Urothelium cell line (cell line): ENCODE measurements at places on chromosomes 4 and X.
A peak's percentile ranks its signal among the peaks of the same experiment; 100 is the strongest.

- no peak for DNase-seq
These were observed 22.5 kb downstream of the LETM1 start for GRCh38 chr4:1833307-1834046.

DNA sequence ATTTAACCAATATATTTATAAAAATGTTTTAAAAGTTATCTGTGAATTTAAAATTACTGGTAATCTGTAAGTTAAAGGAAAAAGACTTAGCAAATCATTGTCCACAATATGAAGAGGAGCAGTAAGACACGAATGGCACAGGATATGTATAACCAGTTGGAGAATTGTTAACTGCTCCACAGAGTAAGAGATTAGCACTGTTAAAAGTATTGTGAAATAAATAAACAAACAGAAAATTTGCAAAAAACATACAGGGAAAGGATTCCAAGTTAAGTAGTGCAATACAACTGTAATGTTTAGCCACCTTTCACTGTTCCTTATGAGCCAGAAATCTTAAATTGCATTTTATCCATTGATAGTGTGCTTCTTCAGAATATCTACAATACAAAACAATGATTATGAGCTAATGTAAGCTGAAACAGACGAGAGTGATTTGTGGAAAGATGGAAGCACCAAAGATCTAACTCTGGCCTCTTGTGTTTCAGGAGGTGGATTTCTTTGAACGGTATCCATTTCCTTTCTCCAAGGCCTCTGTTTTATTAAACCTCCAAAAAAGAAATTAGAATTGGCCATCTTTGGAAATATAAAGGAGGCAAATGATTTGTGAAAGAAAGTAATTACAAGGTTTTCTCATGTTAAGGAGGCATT, 188.4 kb downstream of the UNC5C start:
- no peak for DNase-seq

DNA sequence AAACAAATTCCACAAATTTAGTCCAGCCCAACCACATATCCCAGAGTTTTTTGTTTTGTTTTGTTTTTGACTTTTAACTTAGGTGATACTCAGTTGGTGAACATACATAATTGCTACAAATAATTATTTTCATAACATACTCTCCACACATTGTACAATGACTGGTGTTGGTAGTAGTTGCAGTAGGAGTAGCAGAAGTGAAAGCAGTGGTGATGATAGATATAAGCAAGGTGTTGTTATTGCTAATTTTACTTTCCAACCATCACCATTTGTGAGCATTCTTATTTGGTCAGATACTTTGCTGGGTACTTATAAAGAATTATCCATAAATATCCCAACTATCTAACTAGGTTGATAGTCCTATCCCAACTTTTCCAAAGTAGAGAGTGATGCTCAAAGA, 47.3 kb downstream of the ARHGAP24 start:
- no peak for DNase-seq

DNA sequence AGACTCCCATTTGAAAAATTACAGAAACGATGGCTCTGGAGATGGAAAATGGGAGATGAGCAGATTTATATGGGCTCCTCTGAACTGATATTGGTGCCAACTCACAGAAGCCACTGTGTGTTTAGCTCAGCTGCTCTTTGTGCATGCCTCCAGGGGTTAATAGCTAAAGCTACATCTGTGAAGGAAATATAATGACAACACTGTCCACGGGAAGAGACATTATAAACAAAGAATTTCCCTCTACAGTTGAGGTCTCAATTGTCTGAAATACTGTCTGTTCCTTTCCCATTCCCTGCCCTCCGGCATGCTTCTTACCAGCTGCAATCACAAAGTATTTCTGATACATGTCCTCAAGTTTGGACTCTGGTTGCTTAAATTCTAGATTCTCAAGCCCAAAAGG, 40.4 kb downstream of the PPA2 start:
- no peak for DNase-seq

DNA sequence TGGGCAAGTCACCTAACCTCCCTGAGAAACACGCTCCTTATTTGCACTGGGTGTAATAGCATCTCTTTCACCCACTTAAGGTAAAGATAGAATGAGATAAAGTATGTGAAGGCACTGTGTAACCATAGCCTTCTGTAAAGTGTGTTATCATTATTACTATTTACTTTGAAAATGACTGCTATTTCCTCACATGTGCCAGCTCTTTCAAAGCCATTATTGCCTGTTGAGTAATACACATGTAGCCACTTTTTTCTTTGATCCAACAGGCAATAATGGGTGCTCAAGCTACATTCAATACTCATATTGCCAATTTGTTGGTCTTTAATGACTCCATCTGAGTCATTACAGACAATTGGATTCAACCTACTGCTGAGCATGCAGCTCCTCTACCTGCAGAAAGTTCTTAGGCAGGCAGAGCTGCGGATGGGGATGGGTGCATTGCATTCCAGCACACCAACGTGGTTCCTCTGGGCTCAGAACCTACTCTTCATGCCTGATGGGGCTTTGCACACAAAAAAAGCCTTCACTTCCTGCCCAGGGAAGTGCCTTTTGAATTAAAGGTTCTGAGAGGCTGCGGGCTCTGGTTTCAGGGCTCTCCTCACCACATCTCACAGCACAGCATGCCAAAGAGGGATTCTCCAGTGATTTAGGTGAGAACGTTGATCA, 9.7 kb downstream of the PTCHD1 start:
- no peak for DNase-seq

DNA sequence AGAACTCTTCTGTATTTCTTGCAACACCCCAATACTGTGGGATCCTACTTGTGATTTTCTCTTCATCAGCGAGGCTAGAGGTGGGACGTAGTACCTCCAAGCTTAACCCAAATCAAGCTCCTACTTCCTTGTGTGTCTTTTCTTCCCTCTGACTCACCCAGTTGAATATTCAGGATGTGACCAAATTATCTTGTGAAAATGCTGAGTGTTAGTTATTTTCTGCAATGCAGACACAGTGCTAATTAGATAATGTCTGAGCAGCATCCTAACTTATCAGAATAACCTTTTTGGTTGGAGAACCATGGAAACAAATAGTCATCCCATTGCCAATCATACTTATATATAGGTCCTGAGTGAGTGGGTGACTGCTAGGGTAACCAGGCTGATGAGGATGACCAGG, 2.4 kb downstream of the MEPE start:
- no peak for DNase-seq

GRCh38 chr4:121701263-121701662, 4.5 kb upstream of the ANXA5 start:
- no peak for DNase-seq

- no peak for DNase-seq
These were observed 284.8 kb downstream of the AFF2 start for GRCh38 chrX:148785256-148785655.

DNA sequence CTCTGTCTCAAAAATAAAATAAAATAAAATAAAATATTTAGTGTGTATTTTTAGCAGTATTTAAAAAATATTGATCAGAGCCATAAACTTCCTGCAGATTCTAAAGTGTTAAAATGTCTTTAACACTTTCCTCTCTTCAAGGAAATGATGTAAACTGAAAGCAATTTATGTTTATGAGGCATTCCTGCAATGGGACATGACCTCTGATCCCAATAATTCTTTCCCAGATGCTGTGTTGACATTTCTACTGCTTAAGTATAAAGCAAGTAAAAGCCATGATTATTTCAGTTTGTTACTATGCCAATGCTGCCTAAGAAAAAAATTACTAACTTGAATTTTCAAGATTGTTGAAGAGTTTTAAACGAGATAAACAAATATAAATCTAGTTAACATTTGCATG, 29.0 kb downstream of the COQ2 start:
- peak; percentile 55 for DNase-seq

DNA sequence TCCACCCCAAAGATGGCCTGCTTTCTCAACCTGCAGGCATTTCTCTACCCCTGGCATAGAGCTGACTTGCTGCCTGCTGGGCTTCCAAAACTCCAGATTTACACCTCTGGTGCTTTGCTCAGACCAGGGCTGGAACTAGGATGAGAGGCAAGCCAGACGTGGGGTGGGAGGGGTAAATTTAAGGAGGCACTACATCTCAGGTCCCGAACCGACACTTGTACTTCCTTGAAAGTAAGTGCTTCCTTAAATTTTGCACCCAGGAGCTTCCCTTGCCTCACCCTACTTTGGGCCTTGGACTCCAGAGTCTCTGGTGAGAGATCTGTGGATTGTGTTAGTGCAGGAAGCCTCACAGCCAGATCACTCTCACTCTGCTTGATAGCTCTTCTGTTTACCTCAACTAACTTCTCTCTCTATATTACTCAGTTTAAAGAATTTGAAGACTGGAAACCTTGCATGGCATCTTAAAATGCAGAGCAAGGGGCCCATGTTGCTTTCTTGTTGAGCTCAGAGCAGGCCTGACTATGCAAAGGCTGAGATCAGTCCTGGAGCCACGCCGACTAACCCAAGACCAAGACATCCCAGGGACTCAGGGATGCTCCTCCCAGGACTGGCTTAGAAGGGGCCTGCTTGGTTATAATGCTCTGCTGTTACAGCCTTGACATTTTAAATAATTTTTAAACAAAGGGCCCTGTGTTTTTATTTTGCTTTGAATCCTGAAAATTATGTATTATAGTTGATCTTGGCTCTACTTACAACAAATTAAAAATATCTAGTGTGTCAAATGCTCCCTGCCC, 145.0 kb upstream of the LEF1 start:
- DNase-seq, result no peak

DNA sequence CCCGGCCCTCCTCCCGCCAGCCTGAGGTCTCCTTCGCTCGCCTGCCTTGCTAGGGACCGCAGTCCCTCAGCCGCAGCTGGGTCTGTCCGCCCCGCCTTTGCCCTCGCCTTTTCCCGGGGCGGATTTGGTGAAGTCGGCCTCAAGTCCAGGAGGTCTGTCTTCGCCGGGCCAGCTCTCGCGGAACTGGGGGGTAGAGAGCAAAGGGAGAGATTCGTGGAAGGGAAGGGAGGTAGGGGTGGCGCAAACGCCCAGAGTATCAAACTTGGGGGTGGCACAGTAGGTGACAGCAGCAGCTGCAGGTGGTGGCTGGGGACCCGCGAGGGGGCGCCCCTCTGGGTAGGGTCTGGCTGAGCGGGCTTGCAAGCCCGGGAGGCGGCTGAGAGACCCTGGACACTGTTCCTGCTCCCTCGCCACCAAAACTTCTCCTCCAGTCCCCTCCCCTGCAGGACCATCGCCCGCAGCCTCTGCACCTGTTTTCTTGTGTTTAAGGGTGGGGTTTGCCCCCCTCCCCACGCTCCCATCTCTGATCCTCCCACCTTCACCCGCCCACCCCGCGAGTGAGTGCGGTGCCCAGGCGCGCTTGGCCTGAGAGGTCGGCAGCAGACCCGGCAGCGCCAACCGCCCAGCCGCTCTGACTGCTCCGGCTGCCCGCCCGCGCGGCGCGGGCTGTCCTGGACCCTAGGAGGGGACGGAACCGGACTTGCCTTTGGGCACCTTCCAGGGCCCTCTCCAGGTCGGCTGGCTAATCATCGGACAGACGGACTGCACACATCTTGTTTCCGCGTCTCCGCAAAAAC, at the start of gene NPY2R:
NPY2R (plus strand) TSS at position 379 of the 797 bp plus-strand sequence. CDS start 5,304 bp downstream, outside the sequence.
- DNase-seq, result no peak
